Right cardiac atrium (tissue), 5 donors: ENCODE measurements at places on chromosomes 6 and 20. TPM values are rescaled to one million over a fixed set of nuclear protein-coding genes. Genes with fewer than 3 reads are reported as not detected.

The PHACTR1 gene
- 7.3 TPM for polyA plus RNA-seq

The KHDC1L gene
- not detected for polyA plus RNA-seq

The ARMH2 gene
- polyA plus RNA-seq: not detected

The SYTL3 gene
- 5.0 TPM for polyA plus RNA-seq

The MCCD1 gene
- not detected for polyA plus RNA-seq

The RPS6KA2 gene
- 34.0 TPM for polyA plus RNA-seq

The FUT9 gene
- polyA plus RNA-seq: not detected

The LTA gene
- polyA plus RNA-seq: 0.07 TPM

The POM121L2 gene
- polyA plus RNA-seq: not detected

The TCF21 gene
- polyA plus RNA-seq: 7.9 TPM

The GGTLC1 gene
- polyA plus RNA-seq: not detected

The NOX3 gene
- polyA plus RNA-seq: not detected

The HLA-G gene
- not detected for polyA plus RNA-seq

The CUL7 gene
- polyA plus RNA-seq: 4.5 TPM

The FAM162B gene
- polyA plus RNA-seq: 3.9 TPM

The MEI4 gene
- 0.59 TPM for polyA plus RNA-seq

The HM13 gene
- 47.8 TPM for polyA plus RNA-seq

The ZBTB46 gene
- polyA plus RNA-seq: 6.7 TPM

The NMBR gene
- polyA plus RNA-seq: not detected

The CAPN11 gene
- polyA plus RNA-seq: 0.27 TPM

The AVP gene
- not detected for polyA plus RNA-seq

The XKR7 gene
- polyA plus RNA-seq: under 0.01 TPM

The CRISP3 gene
- polyA plus RNA-seq: not detected

The DAAM2 gene
- 9.9 TPM for polyA plus RNA-seq

The EPPIN gene
- polyA plus RNA-seq: not detected

The OGFR gene
- 26.6 TPM for polyA plus RNA-seq

The BTN1A1 gene
- not detected for polyA plus RNA-seq

The MYL9 gene
- 1,393 TPM for polyA plus RNA-seq

The ANKS1A gene
- 11.5 TPM for polyA plus RNA-seq

The MUCL3 gene
- not detected for polyA plus RNA-seq

The MATN4 gene
- polyA plus RNA-seq: 0.05 TPM

The F13A1 gene
- 9.4 TPM for polyA plus RNA-seq

The TMEM63B gene
- 27.7 TPM for polyA plus RNA-seq

The SLC22A23 gene
- 2.3 TPM for polyA plus RNA-seq

The EBF4 gene
- 4.8 TPM for polyA plus RNA-seq

The PRSS16 gene
- polyA plus RNA-seq: 0.36 TPM

The IL17F gene
- polyA plus RNA-seq: not detected

The WFDC10B gene
- not detected for polyA plus RNA-seq

The EHMT2 gene
- 15.7 TPM for polyA plus RNA-seq

The AFG1L gene
- polyA plus RNA-seq: 3.9 TPM

The ENPP5 gene
- polyA plus RNA-seq: 9.8 TPM

The KIF13A gene
- 27.2 TPM for polyA plus RNA-seq

The CLIC5 gene
- 60.5 TPM for polyA plus RNA-seq

The MAP3K7 gene
- 10.8 TPM for polyA plus RNA-seq
